Esophagus squamous epithelium (tissue), 5 donors: ENCODE measurements at places on chromosomes 5 and 9.
A peak's percentile ranks its signal among the peaks of the same experiment; 100 is the strongest.

DNA sequence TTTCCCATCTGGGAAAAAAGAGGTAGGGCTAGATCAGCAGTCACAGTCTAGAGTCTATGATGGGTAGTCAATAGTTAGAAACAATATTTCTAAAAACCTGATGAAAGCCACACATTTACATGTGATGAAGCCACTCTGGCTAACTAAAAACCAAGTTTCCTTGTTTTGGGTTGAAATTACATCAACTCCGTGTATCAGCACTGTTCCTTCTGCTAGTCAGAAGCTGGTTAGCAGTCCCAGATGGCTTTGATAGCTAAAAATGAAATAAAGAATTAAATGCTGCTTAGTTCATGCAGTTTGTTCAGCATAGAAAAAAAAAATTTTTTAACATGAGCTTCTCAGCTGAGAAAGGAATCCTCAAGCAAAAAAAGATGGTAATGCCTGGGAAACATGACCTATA is 136.7 kb downstream of the FAM114A2 start:
- no peaks in the 10 kb centered on the region for H3K4me1 ChIP-seq
- H3K36me3 ChIP-seq, result no peaks in the 10 kb centered on the region
- no peak overlapping the region for H3K4me3 ChIP-seq
- no peak for DNase-seq
- peak overlapping the region; percentile 76 for H3K27ac ChIP-seq

DNA sequence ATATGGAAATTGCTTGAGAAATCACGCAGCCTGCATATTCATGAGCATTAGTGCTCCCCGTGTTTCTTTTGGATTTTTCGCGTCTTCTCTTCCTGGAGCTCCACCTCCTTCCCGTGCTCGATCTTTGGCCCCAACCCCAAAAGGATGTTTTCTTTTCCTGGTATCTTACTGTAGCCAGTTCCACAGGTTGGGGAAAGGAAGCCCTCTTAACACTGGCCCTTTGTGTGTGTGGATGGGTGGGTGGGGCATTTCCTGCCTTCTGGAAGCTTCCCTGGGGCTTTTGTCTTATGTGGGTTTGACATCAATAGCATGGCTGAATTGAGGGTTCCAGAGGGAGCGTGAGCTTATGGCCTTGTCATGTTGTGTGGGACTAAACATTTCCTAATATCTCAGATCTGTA is 21.9 kb downstream of the STXBP1 start:
- DNase-seq, result no peak
- H3K4me3 ChIP-seq, result no peak overlapping the region

DNA sequence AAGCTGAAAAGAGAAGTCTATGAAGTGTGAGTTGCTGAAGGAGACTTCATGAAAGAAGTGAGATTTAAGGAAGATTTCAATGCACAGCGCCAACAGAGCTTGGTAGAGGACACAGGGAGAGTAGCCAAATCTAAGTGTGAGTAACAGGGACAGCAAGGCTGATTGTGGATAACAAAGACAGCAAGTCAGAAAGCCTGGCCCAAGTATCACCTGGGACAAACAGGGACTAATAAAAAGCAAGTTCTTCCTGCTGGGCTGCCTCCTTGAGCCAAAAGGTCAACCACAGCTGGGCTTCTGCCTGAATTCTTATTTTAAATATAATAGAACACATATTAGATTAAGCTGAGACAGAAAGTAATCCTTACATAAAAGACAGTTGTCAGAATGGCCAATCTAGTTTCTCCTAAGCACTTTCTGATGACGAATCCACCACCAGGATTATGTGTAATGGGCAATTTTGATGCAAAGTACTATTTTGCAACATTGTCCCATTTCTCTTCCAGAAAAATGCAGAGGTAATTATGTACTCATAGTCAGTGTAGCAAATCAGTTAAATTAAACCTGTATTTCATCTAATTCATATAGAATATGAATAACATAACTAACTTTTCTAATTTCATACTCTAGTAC is 73.8 kb downstream of the MAPKAP1 start:
- peak overlapping the region; percentile 61 for H3K27ac ChIP-seq
- no peaks in the 10 kb centered on the region for H3K27me3 ChIP-seq
- H3K4me3 ChIP-seq, result no peak overlapping the region
- peaks cover 17% of the 10 kb centered on the region for H3K4me1 ChIP-seq
- H3K36me3 ChIP-seq, result no peaks in the 10 kb centered on the region

- DNase-seq, result no peak
- no peaks in the 10 kb centered on the region for H3K27me3 ChIP-seq
- H3K4me3 ChIP-seq, result no peak overlapping the region
- H3K4me1 ChIP-seq, result no peaks in the 10 kb centered on the region
- H3K36me3 ChIP-seq, result no peaks in the 10 kb centered on the region
These were observed 71.3 kb downstream of the LIX1 start for GRCh38 chr5:97071101-97071500.

DNA sequence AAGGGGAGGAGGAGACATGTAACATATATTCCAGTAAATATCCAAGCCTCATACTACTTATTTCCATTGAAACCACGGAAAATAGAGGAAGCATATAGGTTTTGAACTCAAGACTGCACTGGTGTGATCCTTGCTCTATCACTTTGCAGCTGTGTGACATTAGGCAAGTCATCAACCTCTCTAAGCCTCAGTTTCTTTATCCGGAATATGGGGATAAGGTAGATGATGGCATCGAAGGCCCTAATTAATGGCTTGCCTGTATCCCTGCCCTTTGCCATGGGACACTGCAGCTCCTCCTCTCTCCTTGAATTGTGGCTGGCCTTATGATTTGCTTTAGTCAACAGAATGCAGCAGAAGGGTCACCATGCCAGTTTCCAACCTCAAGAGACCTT is 6.9 kb downstream of the SHB start:
- H3K4me3 ChIP-seq, result no peak overlapping the region
- H3K36me3 ChIP-seq, result no peaks in the 10 kb centered on the region
- DNase-seq, result no peak
- H3K4me1 ChIP-seq, result peaks cover 47% of the 10 kb centered on the region

GRCh38 chr9:134880484-134881312 is at the start of gene FCN2:
FCN2 (plus strand) TSS chr9:134880810; CDS start chr9:134880822, 12 bp downstream.
- H3K4me1 ChIP-seq, result no peaks in the 10 kb centered on the region
- H3K27me3 ChIP-seq, result no peaks in the 10 kb centered on the region

- no peak for DNase-seq
- peaks cover 11% of the 10 kb centered on the region for H3K27me3 ChIP-seq
- no peaks in the 10 kb centered on the region for H3K4me1 ChIP-seq
These were observed 9.0 kb downstream of the OLFM1 start for GRCh38 chr9:135096408-135096895.
